ENCODE measurements at places on chromosomes 7 and 10.
A peak's percentile ranks its signal among the peaks of the same experiment; 100 is the strongest.

DNA sequence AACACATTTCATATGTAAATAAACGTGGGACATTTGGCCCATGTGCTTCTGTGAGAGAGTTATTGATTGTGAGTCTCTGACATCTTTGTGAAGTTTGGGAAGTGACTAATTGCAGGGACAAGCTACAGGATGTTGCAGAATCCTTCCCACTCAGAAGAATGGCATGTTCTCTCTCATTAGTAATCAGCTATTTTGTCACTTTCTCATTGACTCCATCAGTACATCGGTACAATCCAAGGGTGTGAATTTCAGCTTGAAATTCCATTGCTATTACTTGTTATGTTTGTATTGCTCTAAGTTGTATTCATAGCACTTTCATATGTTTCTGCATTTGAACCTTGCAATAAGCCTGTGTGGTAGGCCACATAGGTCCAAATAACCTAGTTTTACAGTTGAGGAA lies 100.0 kb upstream of the KCNMA1 start:
- DNase-seq = no peak

GRCh38 chr7:135946289-135947055 lies 30.7 kb downstream of the MTPN start:
- no peak for DNase-seq

DNA sequence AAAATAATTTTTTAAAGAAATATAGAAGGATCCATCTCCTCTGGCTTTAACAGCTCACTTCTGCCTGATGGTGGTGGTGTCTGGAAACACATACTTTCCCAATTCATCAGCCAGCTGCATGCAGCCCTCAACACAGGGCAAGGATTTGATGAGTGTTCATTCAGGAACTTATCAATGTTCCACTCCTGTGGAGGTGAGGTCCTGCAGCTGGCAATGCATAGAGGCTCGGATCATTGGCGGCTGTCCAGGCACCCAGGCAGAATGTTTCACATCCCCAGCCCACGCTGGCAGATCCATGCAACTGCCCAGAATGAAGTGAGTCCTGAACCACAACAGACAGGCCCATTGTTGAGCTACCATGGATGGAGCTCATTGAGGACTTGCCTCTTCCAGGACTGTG lies 55.2 kb upstream of the KCNMA1 start:
- DNase-seq = no peak

DNA sequence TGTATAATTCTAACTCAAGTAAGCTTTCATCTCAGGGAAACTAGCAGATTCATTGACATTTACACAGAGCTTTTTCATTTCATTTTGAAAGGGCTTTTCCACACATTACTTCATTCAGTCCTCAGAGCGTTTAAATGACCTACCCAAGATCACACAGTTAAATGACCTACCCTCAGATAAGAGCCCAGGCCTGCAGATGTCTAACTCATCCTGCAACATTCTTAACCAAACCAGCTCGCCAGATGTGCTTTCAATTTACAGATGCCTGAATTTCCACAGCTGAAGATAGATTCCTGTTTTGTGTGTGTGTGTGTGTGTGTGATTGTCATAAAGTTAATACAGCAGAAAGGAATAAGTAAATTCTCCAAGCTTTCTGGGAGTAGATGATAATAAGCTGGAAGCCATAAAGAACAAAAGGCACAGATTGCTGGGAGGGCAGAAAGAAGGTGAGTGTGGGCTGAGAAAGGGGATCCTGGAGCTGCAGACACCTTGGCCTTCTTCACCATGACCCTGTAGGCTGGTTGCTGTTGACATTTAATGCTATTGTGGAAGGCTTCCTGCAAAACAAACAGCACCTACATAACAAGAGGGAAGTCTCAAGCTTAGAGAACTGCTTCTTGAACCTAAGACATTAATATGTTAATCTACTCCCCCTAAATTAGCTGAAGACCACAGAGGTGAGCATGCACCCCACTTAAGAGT lies 489.7 kb upstream of the CELF2 start:
- DNase-seq = no peak

DNA sequence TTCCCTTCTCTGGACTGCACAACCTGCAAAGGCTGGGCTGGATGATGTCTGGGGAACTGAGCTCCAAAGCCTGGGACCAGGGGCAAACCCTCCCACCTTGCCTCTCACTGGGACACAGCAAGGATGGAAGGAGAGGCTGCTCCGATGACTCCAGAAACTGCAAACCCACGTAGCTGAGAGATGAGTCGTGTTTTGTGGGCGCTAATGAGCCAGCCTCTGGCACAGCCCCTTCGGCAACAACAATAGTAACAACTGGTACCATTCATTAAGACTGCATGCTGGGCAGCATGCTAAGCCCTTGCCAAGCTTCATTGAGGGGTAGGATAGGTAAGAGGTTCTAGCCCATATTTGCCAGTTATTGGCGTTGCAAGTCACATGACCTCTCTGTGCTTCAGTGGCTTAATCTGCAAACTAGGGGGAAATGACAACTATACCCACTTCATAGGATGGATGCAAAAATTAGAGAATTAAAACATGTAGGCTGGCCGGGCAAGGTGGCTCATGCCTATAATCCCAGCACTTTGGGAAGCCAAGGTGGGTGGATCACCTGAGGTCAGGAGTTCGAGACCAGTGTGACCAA lies 145.9 kb downstream of the SH3PXD2A start:
- DNase-seq = no peak

GRCh38 chr10:47237316-47238260 lies 62.4 kb upstream of the GDF10 start:
- no peak for DNase-seq

- DNase-seq = no peak
Observed at GRCh38 chr10:110358869-110359629, 54.3 kb upstream of the SMNDC1 start.

DNA sequence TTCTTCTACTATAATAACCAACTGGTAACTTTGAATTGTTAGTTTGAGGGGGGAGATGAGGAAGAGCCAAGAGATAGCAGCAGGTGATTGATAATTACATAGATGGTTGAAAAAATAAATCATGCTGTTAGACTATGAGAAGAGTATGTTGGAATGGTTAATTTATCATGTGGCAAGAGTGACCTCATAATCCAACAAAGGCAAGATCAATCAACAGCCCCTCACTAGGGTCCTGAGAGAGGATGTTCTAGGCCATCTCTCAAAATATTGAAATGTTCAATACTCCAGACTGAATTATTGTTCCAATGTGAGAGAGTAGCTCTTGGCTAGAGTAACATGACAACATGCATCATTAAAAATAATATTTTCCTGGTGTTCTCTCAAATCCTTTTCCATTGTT lies 67.9 kb downstream of the ADD3 start:
- DNase-seq = no peak

DNA sequence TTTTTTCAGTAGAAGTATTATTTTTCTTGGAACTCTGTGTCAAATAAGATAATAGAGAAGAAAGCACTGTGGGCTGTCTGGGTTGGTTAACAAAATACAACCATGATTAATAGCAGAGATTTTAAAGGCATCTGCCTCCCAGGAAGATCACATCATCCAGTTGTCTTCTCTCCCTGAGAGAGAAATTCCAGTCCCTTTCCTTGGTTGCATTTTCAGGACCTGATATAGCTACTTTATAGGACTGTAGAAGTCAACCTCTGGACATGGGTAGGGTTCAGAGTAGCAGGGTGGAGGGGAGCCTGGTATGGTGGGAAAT lies 309.9 kb upstream of the IGFBP3 start:
- DNase-seq = no peak

- no peak for DNase-seq
Observed at GRCh38 chr10:57917019-57917418, 350.7 kb downstream of the IPMK start.

GRCh38 chr10:75765789-75766096 lies 334.3 kb downstream of the LRMDA start:
- DNase-seq = no peak

- no peak for DNase-seq
Observed at GRCh38 chr7:38211940-38212339, 33.9 kb downstream of the STARD3NL start.

- no peak for DNase-seq
Observed at GRCh38 chr7:152035817-152036216, 10.3 kb downstream of the GALNT11 start.

- DNase-seq = peak; percentile 9
Observed at GRCh38 chr10:15585303-15585715, 134.4 kb downstream of the ITGA8 start.

GRCh38 chr10:67045404-67045803 lies 119.6 kb downstream of the LRRTM3 start:
- no peak for DNase-seq

DNA sequence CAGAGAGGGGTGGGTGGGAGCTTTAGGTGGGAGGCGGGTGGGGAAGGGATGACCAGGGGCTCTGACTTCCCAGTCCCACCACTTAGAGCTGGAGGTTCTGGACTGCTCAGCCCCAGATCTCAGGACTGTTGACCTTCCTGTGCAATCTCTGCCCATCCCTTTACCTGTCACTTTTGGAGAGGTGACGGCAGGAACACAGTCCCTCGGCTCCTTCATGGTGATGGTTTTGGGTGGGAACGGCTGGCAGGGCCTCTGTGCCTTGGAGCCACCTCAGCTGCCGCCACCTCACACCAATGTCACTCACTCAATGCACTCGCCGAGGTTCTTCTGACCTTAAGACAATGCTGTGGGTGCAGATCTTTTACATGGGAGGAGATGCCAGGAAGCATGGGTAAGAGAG lies 49.0 kb downstream of the TMEM270 start:
- DNase-seq = no peak

DNA sequence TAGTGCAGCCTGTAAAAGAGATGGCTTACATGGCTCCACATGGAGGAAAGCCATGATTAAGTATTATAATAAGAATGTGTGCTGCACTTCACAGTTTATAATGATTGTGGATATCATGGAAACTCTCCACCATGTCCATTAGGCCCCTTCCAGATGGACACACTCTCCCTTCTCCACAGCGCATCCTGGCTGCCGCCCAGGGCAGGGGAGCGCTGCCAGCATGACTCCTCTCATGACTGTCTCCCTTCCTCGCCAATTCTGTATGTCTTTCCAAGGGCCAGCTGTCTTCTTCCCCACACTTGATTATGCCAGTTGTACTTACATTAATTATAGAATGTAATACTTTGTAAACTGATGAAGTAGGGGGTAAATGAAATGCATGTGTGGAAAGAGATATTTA lies 259.3 kb upstream of the TMEM72 start:
- no peak for DNase-seq

GRCh38 chr7:55361560-55361959 lies 3.6 kb upstream of the LANCL2 start:
- DNase-seq = no peak

- no peak for DNase-seq
Observed at GRCh38 chr10:105827133-105827532, 1186.0 kb downstream of the SORCS3 start.

- no peak for DNase-seq
Observed at GRCh38 chr7:149145031-149145845, 2.0 kb upstream of the ZNF398 start.

- no peak for DNase-seq
Observed at GRCh38 chr10:16865766-16866165, 48.5 kb upstream of the RSU1 start.

DNA sequence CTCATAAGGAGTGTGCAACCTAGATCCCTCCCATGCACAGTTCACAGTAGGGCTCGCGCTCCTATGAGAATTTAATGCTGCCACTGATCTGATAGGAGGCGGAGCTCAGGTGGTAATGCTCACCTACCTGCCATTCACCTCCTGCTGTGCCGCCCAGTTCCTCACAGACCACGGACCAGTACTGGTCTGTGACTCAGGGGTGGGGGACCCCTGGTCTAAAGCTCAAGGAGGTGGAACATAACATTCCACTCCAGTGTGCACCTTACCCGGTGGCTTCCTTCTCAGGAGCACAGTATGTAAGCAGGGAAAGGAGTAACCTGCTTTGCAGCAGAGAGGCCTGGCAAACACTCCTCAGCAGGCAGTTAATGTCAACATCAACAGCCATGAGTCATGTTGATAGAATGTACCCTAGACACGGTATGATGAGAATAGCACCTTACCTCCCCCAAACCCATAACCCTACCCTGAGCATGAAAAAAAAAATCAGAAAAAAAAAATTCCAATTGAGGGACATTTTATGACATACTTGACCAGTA lies 273.5 kb downstream of the FGFR2 start:
- DNase-seq = no peak

- DNase-seq = no peak
Observed at GRCh38 chr7:149683898-149684297, 89.5 kb downstream of the ZNF467 start.

- DNase-seq = no peak
Observed at GRCh38 chr10:29668628-29669027, 33.9 kb upstream of the SVIL start.

DNA sequence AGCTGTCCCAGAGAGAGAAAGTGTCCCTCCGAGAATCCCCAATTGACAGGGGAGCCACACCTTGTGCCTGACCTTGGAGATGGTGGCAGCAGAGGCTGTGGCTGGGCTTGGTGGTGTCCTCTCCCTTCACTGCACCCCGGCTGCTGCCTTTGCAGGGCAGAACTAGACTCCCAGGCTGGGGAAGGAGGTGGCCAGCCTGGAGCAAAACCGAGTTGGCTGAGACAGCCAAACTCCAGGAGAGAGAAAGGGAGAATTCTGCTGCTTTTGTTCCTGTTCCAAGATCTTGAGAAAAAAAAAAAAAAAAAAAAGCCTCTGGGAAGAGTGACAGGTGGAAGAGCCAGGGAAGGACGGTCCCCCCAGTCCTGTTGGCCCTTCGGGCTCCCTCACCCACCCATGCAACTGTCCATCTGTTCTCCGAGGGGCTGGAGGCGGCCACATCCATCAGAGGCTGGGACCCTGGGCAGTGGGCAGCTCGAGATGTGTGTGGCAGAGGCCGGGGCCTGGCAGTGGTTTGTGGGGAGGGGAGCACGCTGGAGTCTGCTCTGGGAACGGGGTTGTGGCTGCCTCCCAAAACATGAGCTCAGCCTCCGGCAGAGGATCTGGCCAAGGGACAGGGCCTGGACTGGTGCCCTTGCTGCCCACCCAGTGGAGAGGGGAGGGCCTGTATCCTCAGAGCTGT lies 35.5 kb downstream of the CLIP2 start:
- DNase-seq = no peak

- DNase-seq = no peak
Observed at GRCh38 chr7:108079648-108080591, 50.2 kb downstream of the LAMB4 start.

DNA sequence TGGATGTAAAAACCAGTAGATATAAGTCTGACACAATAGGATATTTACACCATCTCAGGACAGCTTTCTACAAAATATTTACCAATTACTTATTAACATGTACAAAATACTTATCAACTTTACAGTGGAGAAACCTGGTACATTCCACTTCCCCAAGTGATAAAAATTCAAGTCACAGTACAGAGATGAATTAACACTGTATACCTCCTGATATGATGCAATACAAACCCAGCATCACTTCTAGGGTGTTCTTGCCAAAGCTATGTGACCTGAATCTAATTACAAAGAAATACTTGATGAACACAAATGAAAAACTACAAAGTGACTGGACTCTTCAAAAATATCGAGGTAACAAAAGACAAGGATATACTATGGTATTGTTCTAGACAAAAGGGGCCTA lies 156.4 kb upstream of the FGFR2 start:
- no peak for DNase-seq

GRCh38 chr10:74418285-74418872 lies 267.4 kb downstream of the ADK start:
- no peak for DNase-seq

GRCh38 chr7:138295049-138295637 lies 164.9 kb upstream of the TRIM24 start:
- DNase-seq = no peak
